ENCODE measurements at places on chromosomes 5 and 9.
A peak's percentile ranks its signal among the peaks of the same experiment; 100 is the strongest.

DNA sequence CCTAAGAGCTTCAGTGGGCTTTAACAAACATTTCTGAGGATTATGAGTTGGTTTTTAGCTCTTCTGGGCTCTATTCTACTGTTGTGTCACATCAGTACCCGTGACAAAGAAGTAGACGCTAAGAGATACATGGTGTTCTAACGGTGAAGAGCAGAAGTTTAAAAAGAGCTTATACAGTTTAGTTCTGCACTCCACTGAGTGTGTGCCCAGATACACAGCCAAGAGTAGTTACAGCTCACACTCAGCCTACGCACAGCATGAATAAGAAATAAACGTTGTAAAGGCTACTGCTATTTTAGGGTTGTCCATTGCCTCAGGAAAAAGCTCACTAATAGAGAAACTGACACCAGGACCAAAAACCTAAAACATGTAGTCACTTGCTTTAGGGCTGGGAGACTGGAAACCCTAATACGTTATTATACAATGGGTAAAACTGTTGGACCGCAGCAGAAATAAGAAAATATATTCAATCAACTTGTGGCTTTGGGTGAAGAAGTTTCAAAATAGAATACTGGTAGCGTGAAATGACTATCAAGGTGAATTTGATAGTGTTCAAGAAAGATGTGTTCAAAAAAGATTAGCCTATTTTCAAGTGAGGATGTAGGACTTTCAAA, 34.7 kb downstream of the PSIP1 start:
- H3K27ac ChIP-seq: no peak overlapping the region
- no peaks in the 10 kb centered on the region for H3K27me3 ChIP-seq
- DNase-seq: no peak

DNA sequence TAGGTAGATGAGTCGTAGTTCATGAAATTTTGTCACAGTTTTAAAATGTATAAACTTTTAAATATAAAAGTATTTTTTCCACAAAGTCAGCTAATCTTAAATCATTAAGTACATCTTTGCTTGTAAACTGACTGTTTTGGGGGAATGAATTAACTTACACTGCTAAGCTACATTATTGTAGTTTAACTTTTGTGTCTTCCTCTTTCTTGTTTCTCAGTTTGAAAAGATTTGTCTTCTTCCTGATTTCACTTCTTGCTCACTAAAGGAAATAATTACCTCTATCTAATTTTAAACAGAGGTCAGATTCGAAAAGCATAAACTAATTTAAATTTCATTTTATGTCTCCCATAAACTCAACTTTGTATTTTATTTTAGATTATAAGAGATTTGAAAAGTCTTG, 5.7 kb downstream of the NIPSNAP3B start:
- no peak for DNase-seq
- H3K36me3 ChIP-seq: no peaks in the 10 kb centered on the region
- no peak overlapping the region for H3K4me3 ChIP-seq
- H3K27me3 ChIP-seq: no peaks in the 10 kb centered on the region

DNA sequence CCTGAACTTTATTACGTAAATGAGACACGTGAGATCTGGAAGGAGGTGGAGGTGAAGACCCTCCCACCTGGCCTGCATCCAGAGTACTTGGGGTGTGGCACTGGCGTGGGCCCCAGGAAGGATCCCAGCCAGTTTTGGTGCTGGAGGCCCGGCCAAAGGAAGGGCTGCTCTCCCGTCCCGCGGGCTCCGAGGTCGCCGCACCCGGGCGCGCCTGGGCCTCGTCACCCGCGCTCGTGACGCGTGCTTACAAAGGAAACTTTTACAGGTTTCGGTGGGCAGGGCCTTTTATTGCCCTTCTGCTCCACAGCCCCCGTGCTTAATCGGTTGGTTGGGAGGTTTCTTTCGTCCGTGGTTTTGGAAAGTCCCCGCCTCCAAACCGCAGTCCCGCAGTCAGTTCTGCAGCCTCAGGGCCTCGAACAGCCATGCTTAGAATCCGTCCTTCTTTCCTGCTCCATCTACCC, 29.2 kb downstream of the CDKN2A start:
- no peak overlapping the region for H3K27ac ChIP-seq
- peaks cover 5% of the 10 kb centered on the region for H3K36me3 ChIP-seq
- no peak for DNase-seq
- peak overlapping the region; percentile 21 for H3K4me3 ChIP-seq
- peaks cover 31% of the 10 kb centered on the region for H3K27me3 ChIP-seq

DNA sequence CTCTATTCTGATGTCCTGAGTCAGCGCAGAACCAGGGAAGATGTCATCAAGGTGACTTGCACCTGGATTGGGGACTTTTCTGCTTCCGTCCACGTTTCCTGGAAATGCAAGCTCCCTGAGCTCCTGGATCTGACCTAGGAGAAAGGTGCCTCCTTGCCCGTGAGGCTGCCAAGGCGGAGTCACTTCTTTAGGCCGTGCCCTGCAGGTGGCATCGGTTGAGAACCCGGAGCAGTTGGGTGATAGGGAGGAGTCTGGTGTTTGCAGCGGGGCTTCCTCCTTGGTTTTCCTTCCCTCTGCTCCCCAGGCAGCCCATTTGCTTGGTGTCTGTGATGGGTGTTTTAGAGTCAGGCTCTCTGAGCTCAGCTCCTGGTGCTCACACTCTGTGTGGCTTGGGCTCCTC, 15.2 kb downstream of the NANS start:
- no peak for DNase-seq
- H3K27me3 ChIP-seq: no peaks in the 10 kb centered on the region

DNA sequence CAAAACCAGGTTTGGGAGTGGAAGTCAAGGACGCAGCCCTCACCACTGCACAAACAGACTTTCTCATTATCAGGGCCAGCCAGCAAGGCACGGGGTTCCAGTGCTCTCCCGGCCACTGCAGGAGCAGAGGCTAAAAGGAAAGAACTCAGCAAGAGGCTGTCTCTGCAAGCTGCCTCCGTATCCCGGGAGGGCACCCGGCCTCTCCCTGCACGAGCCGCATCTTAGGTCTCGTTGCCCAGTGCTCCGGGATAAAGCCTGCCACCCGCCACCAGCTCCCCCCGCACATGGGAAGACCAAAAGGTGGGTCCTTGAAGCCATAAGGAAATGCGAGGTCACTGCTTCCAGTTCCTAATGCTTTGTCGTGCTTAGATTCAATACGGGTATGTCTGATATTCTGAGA, 117.2 kb upstream of the SARDH start:
- H3K27ac ChIP-seq: peak overlapping the region; percentile 48
- no peaks in the 10 kb centered on the region for H3K27me3 ChIP-seq
- peaks cover 1% of the 10 kb centered on the region for H3K36me3 ChIP-seq

DNA sequence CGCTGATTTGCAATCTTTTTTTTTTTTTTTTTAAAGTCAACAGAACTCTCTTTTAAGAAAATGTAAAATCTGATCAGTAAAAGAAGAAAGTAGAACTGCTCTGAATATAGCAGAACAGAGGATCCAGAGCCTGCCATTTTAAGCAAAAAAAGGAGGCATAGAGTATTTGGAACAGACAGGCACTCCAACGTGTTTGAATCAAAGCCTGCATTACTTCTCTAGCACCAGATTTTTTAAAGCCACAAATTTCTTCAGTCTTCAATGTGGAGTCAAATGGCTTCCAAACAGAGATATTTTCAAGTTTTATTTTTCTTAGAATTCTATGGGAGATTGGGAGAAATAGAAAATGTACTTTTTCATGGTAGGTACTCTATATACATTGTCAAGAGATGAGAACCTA, 5.1 kb downstream of the PAIP1 start:
- no peaks in the 10 kb centered on the region for H3K27me3 ChIP-seq
- no peak overlapping the region for H3K27ac ChIP-seq
- no peak overlapping the region for H3K4me3 ChIP-seq
- peaks cover 22% of the 10 kb centered on the region for H3K36me3 ChIP-seq
- no peak for DNase-seq

GRCh38 chr5:68722357-68722756, 371.5 kb upstream of the SLC30A5 start:
- no peak overlapping the region for H3K4me3 ChIP-seq
- no peaks in the 10 kb centered on the region for H3K36me3 ChIP-seq
- H3K27ac ChIP-seq: no peak overlapping the region
- no peaks in the 10 kb centered on the region for H3K27me3 ChIP-seq
- no peaks in the 10 kb centered on the region for H3K4me1 ChIP-seq
- DNase-seq: no peak

All from IMR-90 (cell line).